Stimulated activated CD8-positive, alpha-beta memory T cell treated with anti-CD3 and anti-CD28 coated beads, Interleukin-7, amount 100 ng/mL, for 24 hours (primary cell): ENCODE measurements at places on chromosomes 1 and 21.

DNA sequence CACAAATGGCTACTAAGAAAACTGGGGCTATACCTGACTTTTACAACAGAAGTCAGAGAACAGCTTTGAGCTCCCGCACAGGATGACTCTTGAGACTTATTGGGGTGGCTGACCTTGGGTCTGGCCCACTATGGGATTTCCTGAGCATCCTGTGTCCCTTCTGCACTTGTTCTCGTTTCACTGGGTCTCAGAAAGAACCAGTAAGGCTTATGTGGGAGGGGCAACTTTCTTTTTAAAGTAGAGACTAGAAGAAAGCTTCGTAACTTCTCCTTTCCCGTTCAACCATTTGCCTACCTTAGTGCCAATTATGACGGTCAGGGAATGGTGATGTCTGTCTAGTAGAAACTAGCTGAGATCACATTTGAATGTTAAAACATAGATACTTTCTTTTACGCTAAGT, 59.5 kb upstream of the C1orf105 start:
- DNase-seq = no peak

- DNase-seq = no peak
Measured at GRCh38 chr1:193417403-193417802, 231.0 kb upstream of the B3GALT2 start.

GRCh38 chr1:237005674-237006073, 1.4 kb upstream of the MT1HL1 start:
- DNase-seq = no peak

- DNase-seq = no peak
Measured at GRCh38 chr21:29308456-29308783, 9.7 kb downstream of the BACH1 start.

- no peak for DNase-seq
Measured at GRCh38 chr1:40034869-40035268, 5.7 kb upstream of the CAP1 start.

DNA sequence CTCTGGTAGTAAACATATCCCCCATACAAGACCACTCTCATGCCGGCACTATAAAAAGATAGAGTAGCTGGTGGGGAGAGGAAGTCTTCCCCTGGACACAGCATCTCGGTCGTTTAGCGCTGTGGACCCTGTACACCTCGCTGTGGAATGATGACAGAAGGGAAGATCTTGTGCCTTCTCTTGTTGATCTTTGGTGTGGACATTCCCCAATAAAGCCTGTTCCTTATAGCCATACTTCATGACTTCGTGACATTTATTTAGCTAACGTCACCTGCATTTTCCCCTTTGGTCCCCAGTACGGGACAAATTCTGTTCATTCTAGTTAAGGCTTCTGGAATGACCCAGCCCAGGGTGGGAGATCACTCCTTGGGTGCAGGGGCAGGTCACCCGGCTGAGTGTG, 24.9 kb upstream of the MAP10 start:
- DNase-seq = no peak

GRCh38 chr1:62247391-62248168, 52.9 kb downstream of the L1TD1 start:
- DNase-seq = no peak

GRCh38 chr1:36164361-36164760, 8.4 kb downstream of the MAP7D1 start:
- no peak for DNase-seq
